CD4-positive, alpha-beta T cell treated with Interleukin-17A for 4 hours (primary cell): ENCODE measurements at places on chromosomes 16 and 17.

GRCh38 chr16:84948851-84949610 lies 62.3 kb downstream of the ZDHHC7 start:
- DNase-seq, result no peak

GRCh38 chr17:74860229-74860871 lies 665 bp upstream of the GRIN2C start:
- DNase-seq, result peak; percentile 22

DNA sequence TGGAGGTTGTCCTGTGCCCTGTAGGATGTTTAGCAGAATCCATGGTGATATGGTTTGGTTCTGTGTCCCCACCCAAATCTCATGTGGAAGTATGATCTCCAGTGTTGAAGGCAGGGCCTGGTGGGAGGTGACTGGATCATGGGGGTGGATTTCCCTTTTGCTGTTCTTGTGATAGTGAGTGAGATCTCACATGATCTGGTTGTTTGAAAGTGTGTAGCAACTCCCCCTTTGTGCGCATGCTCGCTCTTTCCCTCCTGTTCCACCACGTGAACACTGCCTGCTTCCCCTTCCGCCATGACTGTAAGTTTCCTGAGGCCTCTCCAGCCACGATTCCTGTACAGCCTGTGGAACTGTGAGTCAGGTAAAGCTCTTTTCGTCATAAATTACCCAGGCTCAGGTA lies 61.9 kb downstream of the ARHGAP17 start:
- DNase-seq, result no peak

GRCh38 chr16:72050769-72051464 lies 3.4 kb upstream of the HP start:
- DNase-seq, result no peak

DNA sequence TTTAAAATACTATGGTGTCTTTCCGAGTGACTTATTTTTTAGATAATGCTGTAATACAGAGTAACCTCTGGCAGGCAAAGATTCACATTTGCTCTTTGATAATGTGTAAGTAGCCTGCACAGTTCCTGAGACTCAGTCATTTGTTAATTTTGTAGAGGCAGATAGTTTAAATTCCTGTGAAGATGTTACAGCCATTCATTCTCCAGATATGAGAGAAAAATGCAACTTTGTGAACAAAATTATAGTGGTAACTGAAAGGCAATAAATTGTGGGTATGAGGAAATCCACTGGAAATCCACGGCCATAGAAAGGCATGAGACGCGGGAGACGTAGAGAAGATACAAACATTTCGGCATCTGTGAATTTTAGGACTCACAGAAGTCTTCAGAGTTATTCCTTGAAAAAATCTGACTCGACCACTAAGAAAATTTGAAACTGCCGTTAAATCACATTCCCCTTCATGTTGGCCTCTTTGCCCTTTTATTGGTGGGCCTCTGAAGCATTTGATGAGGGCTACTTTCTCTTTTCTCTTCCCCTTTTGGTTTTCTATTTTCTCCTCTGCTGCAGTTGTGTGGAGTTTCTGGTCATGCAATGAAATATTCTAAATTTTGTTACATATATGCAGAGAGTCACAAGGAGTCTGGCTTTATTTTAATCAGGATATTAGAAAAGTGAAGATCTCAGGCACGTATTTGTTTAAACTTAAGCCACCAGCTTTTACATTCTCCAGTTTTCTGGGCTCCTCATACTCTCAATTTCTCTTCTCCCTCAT lies 18.8 kb downstream of the HS3ST3A1 start:
- DNase-seq, result no peak

- DNase-seq, result no peak
Observed at GRCh38 chr16:23957287-23957686, 121.5 kb downstream of the PRKCB start.

- DNase-seq, result no peak
Observed at GRCh38 chr16:87741700-87742415, 23.9 kb downstream of the KLHDC4 start.

DNA sequence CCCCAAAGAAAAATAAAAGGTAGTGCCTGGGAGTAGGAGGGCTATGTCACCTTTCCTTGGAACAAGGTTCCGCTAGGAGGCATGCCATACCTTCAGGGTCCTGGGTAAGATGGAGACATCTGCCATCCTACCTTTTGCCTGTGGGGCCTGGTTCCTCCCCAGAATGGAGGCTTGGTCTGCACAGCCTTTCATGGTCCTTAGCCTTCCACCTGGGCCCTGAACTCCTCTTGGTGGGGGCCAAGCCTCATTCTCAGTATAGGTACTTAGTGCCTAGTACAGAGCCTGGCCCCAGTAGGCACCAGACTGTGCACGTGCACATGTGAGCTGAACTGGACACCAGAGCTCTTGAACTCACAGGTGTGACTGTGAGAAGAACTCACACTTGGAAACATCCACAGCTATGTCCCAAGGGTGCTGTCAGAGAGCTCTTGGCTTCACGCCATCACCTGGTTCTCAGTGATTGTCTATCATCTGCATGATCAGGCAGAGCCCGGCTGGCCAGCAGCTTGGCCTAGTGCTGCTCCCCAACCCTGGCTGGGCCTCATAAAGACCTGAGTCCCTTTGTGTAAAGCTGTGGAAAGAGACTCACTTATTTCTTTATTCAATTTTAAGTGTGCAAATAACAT lies 143.2 kb downstream of the SOCS1 start:
- DNase-seq, result no peak

DNA sequence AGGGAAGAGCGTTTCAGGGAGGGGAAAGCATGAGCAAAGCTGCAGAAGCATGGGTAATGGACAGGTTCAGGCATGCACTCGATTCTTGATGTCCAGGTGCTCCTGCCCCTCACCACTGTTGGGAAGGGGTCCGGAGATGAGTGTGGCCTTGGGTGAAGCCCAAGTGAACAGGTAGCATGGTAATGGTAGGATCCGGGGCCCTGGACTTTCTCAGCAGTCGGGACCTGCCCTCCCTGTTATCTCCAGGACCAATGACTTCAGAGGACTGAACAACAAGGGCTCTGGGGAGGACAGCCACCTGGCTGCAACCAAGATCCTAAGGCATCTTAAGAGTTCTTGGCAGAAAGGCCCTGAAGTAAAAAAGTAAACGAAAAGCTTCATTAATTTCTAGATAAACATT lies 306.8 kb downstream of the CPPED1 start:
- no peak for DNase-seq

- DNase-seq, result peak; percentile 40
Observed at GRCh38 chr17:41863074-41863848, 2.0 kb downstream of the KLHL11 start.

DNA sequence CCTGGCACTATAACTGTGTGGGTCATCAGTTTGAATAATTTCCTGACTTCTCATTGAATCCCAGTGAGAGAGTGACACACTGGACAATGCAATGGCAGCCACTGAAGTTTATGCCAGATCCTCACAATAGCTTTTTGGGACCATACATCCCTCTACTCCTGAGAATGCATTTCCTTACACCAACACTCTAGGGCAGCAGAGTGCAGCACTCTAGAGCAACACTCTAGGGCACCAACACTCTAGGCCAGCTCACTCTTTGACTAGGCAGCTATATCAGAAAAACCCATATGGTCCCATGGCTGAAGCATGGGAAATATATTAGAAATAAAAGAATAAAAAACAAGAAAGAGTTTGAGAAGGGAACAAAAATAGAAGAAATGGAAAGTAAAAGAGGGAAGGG lies 309.2 kb downstream of the MAP2K6 start:
- no peak for DNase-seq

GRCh38 chr16:10780628-10781027 lies 37.0 kb downstream of the NUBP1 start:
- no peak for DNase-seq

GRCh38 chr16:566475-567372 lies at the start of gene NHLRC4:
NHLRC4 (plus strand) TSS chr16:567005; CDS start chr16:568048, 1,043 bp downstream.
- DNase-seq, result peak; percentile 78

- DNase-seq, result no peak
Observed at GRCh38 chr17:73022694-73023093, 69.8 kb downstream of the SLC39A11 start.

DNA sequence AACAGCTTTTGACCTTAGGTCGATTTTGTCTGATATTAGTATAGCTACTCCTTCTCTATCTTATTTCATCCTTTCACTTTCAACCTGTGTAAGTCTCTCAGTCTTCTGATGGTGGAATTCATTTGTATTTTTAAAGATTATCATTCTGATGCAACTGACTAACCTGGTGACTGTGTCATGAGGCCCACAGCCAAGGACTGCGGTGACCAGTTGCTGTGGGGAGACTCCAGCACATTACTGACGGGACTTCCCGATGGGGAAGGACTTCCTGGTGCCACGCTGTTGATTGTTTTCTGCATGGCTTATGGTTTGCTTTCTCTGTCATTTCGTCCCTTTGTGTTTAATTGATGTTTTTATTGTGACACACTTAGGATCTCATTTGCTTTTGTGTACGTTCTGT lies 34.2 kb downstream of the RMI2 start:
- no peak for DNase-seq

- DNase-seq, result no peak
Observed at GRCh38 chr17:10761281-10761680, 31.5 kb upstream of the TMEM220 start.

- no peak for DNase-seq
Observed at GRCh38 chr16:76670125-76670857, 393.1 kb downstream of the CNTNAP4 start.
